ENCODE measurements at places on chromosomes 16 and 17.

GRCh38 chr16:87844120-87844733 lies 25.1 kb downstream of the SLC7A5 start:
- no peak for DNase-seq

DNA sequence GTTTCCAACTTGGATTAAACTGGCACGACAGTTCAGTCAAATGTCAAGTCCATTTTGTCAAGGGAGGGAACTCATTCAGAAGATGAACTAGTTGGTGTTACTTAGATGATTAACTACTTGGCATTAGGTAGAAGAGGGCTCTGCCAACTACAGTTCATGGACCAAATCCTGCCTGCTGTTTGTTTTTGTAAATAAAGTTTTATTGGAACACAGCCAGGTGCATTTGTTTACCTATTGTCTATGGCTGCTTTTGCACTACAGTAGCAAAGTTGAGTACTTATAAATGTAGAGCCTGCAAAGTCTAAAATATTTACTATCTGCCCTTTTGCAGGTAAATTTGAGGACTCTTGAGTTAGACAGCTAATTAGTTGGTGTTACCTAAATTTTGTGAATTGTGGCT lies 410.0 kb downstream of the MAF start:
- no peak for DNase-seq

DNA sequence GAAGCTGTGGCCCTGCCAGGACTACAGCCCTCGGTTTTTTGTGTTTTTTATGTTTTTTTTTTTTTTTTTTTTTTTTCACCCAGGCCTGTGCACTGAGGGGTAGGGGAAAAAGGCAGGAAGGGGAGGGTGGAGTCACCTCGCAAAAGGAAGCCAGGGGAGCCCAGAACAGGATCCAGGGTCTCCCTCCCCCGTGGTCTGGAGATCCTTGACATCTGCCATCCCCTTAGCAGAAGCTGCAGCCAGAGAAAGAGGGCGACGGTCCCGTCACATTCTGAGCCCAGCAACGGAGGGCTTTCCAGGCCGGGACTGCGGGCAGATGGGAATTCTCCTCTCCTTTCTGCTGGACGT lies 29.1 kb upstream of the PHOSPHO1 start:
- no peak for DNase-seq

DNA sequence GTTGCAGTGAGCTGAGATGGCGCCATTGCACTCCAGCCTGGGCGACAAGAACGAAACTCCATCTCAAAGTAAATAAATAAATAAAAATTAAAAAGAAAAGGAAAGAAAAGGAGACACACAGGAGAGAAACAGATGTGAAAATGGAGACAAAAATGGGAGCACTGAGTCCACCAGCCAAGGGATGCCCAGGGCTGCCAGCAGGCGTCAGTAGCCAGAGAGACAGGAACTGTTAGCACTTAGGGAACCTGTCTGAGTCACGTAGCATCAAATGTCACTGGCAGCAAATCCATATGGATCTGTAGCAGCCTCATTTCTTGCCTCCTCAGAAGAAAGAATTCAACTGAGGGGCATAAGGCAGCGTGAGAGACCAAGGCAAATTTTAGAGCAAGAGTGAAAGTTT lies 79.7 kb downstream of the CYLD start:
- DNase-seq = no peak

- DNase-seq = no peak
These were observed 5.9 kb downstream of the ANKFN1 start for GRCh38 chr17:56158915-56159825.

GRCh38 chr17:57097832-57098421 lies 12.9 kb downstream of the AKAP1 start:
- peak; percentile 23 for DNase-seq

GRCh38 chr17:67970783-67971182 lies 25.5 kb downstream of the C17orf58 start:
- DNase-seq = no peak

GRCh38 chr17:31808521-31809050 lies 50.5 kb downstream of the COPRS start:
- no peak for DNase-seq

GRCh38 chr17:75610103-75610984 lies 22.7 kb downstream of the MYO15B start:
- DNase-seq = no peak

- no peak for DNase-seq
These were observed 96.6 kb downstream of the HIC1 start for GRCh38 chr17:2151358-2152033.

GRCh38 chr16:69930117-69930776 lies 20.9 kb upstream of the CLEC18A start:
- DNase-seq = no peak

GRCh38 chr17:48570325-48571023 lies 7.7 kb downstream of the HOXB4 start:
- no peak for DNase-seq

DNA sequence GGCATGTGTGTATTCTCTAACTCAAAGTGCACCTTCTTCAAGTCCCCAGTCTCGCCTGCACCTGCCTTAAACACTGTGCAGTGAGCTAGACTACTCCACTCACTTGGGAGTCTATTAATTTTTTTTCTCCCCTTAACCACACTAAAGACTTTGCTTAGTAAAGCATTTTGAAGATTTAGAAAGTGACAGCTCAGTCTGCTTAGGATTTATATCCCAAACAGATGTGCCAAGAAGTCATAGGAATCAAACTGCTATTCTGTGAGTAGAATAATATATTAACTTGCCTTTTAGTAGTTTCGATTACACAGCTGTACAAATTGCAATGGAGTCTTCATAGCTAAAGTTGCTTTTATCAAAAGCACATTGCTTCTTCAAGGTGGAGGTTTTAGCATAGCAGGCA lies 47.2 kb upstream of the MED13 start:
- DNase-seq = no peak
